Osteoblast (primary cell): ENCODE measurements at places on chromosomes 2 and 18. TPM values are rescaled to one million over a fixed set of nuclear protein-coding genes. Genes with fewer than 3 reads are reported as not detected.

DNA sequence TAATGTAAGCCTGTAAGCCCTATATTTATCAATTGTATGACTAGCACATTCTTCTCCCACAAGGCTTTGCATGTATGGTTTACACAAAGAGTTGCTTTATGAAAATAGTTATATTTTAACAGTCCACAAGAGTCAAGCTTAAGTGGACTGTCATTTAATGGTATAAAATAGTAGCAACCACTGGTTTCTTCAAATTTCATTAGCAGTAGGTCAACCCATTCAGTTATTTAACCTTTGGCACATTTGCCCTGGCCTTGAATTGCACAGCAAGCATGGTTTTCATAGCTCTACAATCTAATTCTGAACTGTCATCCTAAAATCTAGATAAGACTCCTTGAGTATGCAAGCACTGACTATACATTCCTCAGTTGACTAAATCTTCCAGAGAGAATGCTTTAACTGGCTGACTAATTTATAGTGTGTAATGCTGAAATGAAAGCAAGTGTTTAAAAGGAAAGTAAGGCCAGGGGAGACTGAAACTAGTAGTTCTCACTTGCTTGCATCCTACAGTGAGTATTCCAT is 1.8 kb downstream of the DPP4 start:
- H3K4me3 ChIP-seq: peak overlapping the region; percentile 82
- peak; percentile 95 for DNase-seq
- H3K27ac ChIP-seq: peak overlapping the region; percentile 27
- H3K36me3 ChIP-seq: no peaks in the 10 kb centered on the region

GRCh38 chr2:214781226-214781625 is 28.3 kb downstream of the BARD1 start:
- H3K4me1 ChIP-seq: no peaks in the 10 kb centered on the region
- H3K36me3 ChIP-seq: peaks cover 5% of the 10 kb centered on the region
- H3K27ac ChIP-seq: no peak overlapping the region
- DNase-seq: no peak
- no peaks in the 10 kb centered on the region for H3K27me3 ChIP-seq

DNA sequence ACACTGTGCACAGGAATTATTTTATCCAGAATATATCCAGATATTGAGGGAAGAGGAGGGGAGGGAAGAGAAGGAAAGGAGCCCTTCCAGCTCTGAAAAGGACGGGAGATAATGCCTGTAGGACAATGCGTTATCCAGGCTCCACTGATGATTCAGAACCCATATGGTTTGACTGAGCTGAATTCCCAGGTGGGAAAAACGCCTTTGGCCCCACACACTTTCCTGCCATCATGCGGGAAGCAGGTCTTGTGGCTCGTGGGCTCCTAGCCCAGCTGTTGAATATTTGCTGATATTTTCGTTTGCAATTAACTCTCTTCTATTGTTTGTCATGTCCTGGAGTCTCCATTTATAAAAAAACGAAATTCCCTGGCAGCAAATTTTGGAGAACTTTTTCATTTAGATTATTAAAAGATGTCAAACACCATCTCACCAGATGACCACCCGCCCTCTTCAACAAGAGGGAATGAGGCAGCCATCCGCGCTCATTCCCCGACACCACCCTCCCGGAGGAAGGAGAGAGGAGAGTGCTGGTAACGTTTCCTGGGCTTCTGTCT is 8.9 kb downstream of the COL6A3 start:
- H3K27ac ChIP-seq: peak overlapping the region; percentile 96
- no peak for DNase-seq
- H3K4me1 ChIP-seq: peaks cover 89% of the 10 kb centered on the region
- no peak overlapping the region for H3K4me3 ChIP-seq

GRCh38 chr18:76450452-76451395 is 44.3 kb downstream of the ZNF516 start:
- peak overlapping the region; percentile 74 for H3K4me3 ChIP-seq
- no peaks in the 10 kb centered on the region for H3K27me3 ChIP-seq
- peak overlapping the region; percentile 98 for H3K27ac ChIP-seq
- H3K36me3 ChIP-seq: no peaks in the 10 kb centered on the region

GRCh38 chr2:216905649-216906329 is 45.9 kb upstream of the TNP1 start:
- DNase-seq: no peak
- H3K27ac ChIP-seq: no peak overlapping the region
- peaks cover under 1% of the 10 kb centered on the region for H3K27me3 ChIP-seq
- H3K36me3 ChIP-seq: no peaks in the 10 kb centered on the region
- no peaks in the 10 kb centered on the region for H3K4me1 ChIP-seq

DNA sequence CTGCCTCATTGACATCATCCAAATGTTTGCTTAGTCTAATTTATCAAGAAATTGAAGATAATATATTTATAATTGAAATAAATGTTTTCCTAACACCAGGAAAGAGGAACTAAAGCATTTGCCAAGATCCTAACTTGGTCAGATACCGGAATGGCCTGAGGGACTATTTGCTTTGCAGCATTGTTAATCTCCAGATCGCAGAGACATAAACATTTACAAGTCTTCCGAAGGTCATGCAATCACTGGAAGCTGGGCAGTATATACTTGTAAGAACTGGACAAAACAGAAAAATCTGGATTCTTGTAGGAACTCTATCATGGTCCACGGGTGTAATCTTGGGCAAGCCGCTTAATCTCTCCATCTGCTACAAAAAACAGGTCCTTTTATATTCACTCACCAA is 42.2 kb downstream of the CYBRD1 start:
- no peaks in the 10 kb centered on the region for H3K4me1 ChIP-seq
- H3K27me3 ChIP-seq: no peaks in the 10 kb centered on the region
- no peak for DNase-seq

- no peaks in the 10 kb centered on the region for H3K36me3 ChIP-seq
- H3K27me3 ChIP-seq: no peaks in the 10 kb centered on the region
- H3K27ac ChIP-seq: no peak overlapping the region
- DNase-seq: peak; percentile 17
- H3K4me3 ChIP-seq: no peak overlapping the region
Observed at GRCh38 chr2:134663451-134664450, 55.0 kb downstream of the TMEM163 start.

- H3K27ac ChIP-seq: no peak overlapping the region
- H3K4me3 ChIP-seq: no peak overlapping the region
- H3K36me3 ChIP-seq: no peaks in the 10 kb centered on the region
Observed at GRCh38 chr18:38886235-38886634, 1320.6 kb upstream of the CELF4 start.

Gene MYCN
- not detected in 2 replicates for total RNA-seq
